ENCODE measurements at places on chromosomes 6 and 20. TPM values are rescaled to one million over a fixed set of nuclear protein-coding genes. Genes with fewer than 3 reads are reported as not detected.

The ZSCAN23 gene
- total RNA-seq = 2.9 TPM

The ELOVL4 gene
- 0.78 TPM for total RNA-seq

The GJA1 gene
- not detected for total RNA-seq

The MOXD1 gene
- total RNA-seq = not detected

The ERVFRD-1 gene
- not detected for total RNA-seq

The EEF1A2 gene
- not detected for total RNA-seq

The IL17A gene
- total RNA-seq = not detected

The ETV7 gene
- total RNA-seq = 8.7 TPM
